ENCODE measurements at places on chromosomes 2 and 18. TPM values are rescaled to one million over a fixed set of nuclear protein-coding genes. Genes with fewer than 3 reads are reported as not detected.
A peak's percentile ranks its signal among the peaks of the same experiment; 100 is the strongest.

DNA sequence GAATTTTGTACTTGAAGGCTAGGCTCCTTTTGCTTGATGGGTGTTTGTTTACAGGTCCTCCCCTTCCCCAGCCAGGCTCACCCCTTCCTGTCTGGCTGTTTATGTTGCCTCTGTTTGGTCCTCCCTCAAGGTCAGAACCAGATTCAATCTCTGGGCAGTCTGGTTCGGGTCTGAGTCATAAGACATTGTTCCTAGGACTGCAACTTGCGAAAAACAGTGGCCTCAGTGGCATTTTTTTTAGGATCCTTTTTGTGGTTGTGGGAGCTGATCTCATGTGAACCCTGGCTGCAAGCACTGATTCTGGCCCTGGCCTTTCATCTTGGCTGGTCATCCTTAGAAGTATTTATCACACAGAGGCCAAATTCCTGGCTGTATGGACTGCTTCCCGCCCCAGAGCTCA, 370.4 kb downstream of the CLIP4 start:
- no peaks in the 10 kb centered on the region for H3K4me1 ChIP-seq
- no peak overlapping the region for H3K4me3 ChIP-seq
- no peaks in the 10 kb centered on the region for H3K27me3 ChIP-seq

DNA sequence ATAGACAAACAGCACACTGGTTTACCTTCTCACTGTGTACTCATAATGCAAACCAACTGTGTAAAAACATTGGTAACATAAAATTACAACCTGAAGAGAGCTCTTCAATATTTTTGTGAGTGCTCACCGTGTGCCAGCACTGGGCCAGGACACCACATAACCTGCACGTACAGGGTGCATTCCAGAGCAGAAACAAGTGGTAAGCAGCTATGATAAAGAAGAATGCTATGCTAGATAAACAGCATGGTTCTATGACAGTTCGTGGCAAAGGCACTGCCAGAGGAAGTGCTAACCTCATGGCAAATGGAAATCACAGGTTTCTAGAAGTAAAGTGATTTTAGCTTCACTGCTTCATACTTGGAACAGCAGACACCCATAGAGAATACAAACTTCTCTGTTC, 343.5 kb downstream of the MTX2 start:
- H3K27ac ChIP-seq = no peak overlapping the region
- H3K36me3 ChIP-seq = no peaks in the 10 kb centered on the region
- no peak for DNase-seq
- H3K27me3 ChIP-seq = no peaks in the 10 kb centered on the region
- no peaks in the 10 kb centered on the region for H3K4me1 ChIP-seq
- no peak overlapping the region for H3K4me3 ChIP-seq

- no peak overlapping the region for H3K4me3 ChIP-seq
- DNase-seq = no peak
- H3K27ac ChIP-seq = no peak overlapping the region
- no peaks in the 10 kb centered on the region for H3K36me3 ChIP-seq
- H3K4me1 ChIP-seq = no peaks in the 10 kb centered on the region
Measured at GRCh38 chr18:2186967-2187366, 384.3 kb downstream of the METTL4 start.

DNA sequence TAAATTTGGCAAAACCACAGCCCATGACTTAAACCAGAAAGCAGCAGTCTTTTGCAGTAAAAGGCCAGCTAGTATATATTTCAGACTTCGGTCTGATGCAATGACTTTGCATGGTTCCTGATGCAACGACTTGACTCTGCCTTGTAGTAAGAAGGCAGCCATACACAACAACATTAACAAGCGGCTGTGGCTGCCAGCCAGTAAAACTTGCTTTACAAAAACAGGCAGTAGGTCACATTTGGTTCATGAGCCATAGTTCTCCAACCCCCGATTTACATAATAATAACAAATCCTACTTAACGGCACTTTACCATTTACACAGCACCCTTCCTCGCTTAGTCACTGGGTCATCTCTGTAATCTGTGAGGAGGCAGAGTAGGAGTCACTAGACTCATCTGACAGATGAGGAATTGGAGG, 410.3 kb downstream of the LRATD1 start:
- H3K4me1 ChIP-seq = no peaks in the 10 kb centered on the region
- DNase-seq = no peak
- H3K4me3 ChIP-seq = no peak overlapping the region
- no peak overlapping the region for H3K27ac ChIP-seq
- H3K27me3 ChIP-seq = peaks cover 4% of the 10 kb centered on the region
- no peaks in the 10 kb centered on the region for H3K36me3 ChIP-seq

DNA sequence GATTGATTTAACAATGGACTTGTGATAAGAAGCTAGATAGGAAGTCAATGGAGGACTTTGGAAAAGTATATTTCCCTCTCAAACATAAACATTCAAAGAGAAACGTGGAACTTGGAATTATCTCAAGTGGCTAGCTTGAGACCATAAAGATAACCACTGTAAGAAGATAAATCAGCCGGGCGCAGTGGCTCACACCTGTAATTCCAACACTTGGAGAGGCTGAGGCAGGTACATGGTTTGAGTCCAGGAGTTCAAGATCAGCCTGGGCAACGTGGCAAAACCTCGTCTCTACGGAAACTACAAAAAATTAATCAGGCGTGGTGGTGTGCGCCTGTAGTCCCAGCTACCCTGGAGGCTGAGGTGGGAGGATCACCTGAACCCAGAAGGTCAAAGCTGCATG, 405.9 kb upstream of the ACVR2A start:
- H3K36me3 ChIP-seq = no peaks in the 10 kb centered on the region
- no peak overlapping the region for H3K4me3 ChIP-seq
- H3K27ac ChIP-seq = no peak overlapping the region

DNA sequence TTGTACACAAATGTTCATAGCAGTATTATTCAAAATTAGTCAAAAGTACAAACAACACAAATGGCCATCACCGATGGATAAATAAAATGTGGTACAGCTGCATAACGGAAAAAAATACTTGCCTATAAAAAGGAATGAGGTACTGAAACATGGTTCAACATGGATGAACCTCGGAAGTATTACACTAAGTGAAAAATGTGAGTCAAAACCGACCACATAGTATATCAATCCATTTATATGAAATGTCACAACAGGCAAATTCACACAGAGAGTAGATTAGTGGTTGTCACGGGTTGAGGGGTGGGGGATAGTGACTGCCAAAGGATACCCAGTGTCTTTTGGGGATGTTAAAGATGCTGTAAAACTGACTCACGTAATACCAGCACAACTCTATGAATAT, 3.5 kb downstream of the SS18 start:
- H3K27me3 ChIP-seq = no peaks in the 10 kb centered on the region
- no peak for DNase-seq
- peaks cover 50% of the 10 kb centered on the region for H3K4me1 ChIP-seq

GRCh38 chr2:104863146-104863467, 9.2 kb downstream of the POU3F3 start:
- H3K4me1 ChIP-seq = no peaks in the 10 kb centered on the region
- DNase-seq = no peak
- H3K36me3 ChIP-seq = no peaks in the 10 kb centered on the region
- peaks cover 66% of the 10 kb centered on the region for H3K27me3 ChIP-seq

DNA sequence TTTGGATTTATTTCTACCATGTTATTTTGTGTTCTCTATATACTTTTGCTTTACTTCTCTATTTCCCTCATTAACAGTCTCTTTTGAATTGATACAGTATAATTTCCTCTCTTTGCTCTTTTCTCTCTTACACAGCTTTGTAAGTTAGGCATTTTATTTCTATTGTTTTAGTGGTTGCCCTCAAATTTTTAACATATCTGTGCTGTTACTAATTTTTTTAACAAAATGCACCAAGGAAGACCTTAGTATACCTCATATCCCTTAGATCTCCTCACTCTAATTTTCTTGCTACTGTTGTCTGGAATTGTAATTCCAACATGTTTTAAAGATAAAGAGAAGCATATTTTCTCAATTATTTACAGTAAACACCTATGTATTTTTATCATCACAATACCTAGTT, 416.8 kb upstream of the SLC14A2 start:
- H3K4me3 ChIP-seq = no peak overlapping the region
- H3K4me1 ChIP-seq = no peaks in the 10 kb centered on the region
- no peaks in the 10 kb centered on the region for H3K36me3 ChIP-seq
- no peak for DNase-seq

- no peaks in the 10 kb centered on the region for H3K36me3 ChIP-seq
- no peak overlapping the region for H3K27ac ChIP-seq
- H3K4me1 ChIP-seq = no peaks in the 10 kb centered on the region
- no peak for DNase-seq
- no peak overlapping the region for H3K4me3 ChIP-seq
- no peaks in the 10 kb centered on the region for H3K27me3 ChIP-seq
Measured at GRCh38 chr2:128607911-128608506, 289.3 kb upstream of the HS6ST1 start.

- no peaks in the 10 kb centered on the region for H3K27me3 ChIP-seq
- H3K4me3 ChIP-seq = no peak overlapping the region
- H3K36me3 ChIP-seq = no peaks in the 10 kb centered on the region
- H3K4me1 ChIP-seq = no peaks in the 10 kb centered on the region
- DNase-seq = no peak
- H3K27ac ChIP-seq = no peak overlapping the region
Measured at GRCh38 chr18:37393945-37394609, 171.5 kb downstream of the CELF4 start.

DNA sequence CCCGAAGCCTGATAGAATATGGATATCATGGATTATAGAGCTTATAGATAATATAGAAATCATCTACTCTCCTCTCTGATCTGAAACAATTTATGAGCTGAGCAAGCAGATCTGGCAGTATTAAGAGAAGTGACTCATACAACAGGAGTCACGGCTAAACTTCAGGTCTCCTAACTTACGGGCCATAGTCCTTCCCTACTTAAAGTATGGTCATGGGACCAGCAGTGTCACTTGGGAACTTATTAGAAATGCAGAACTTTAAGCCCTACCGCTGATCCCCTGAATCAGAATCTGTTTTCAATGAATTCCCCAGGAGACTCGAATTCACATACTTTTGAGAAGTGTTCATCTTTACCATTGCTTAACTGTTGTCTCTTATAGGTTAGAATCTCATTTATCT, 195.7 kb upstream of the FANCL start:
- no peak for DNase-seq
- H3K36me3 ChIP-seq = no peaks in the 10 kb centered on the region
- H3K27ac ChIP-seq = no peak overlapping the region
- no peak overlapping the region for H3K4me3 ChIP-seq

GRCh38 chr2:33607251-33607721, 8.2 kb upstream of the FAM98A start:
- H3K36me3 ChIP-seq = no peaks in the 10 kb centered on the region
- H3K27ac ChIP-seq = no peak overlapping the region
- no peaks in the 10 kb centered on the region for H3K27me3 ChIP-seq
- H3K4me1 ChIP-seq = no peaks in the 10 kb centered on the region
- no peak overlapping the region for H3K4me3 ChIP-seq

DNA sequence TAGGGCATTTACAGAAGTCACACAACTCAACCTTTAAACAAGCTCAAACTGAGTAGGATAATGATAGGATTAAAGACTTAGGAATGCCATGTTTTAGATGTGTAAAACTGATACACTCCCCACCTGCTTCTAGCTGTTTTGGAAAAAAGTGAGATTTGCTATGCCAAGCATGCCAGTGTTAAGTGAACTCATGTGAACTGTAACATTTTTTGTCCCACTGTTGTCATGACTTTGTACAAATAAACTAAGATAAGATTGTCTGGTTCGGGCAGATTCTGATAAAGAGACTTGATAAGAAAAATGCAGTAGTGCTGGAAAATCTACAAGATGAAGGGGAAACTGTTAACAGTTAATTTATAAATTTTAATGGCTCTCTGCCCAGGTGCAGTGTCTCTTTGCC, 66.5 kb downstream of the GLS start:
- peak overlapping the region; percentile 14 for H3K27ac ChIP-seq
- no peak for DNase-seq
- H3K4me1 ChIP-seq = peaks cover 29% of the 10 kb centered on the region
- no peaks in the 10 kb centered on the region for H3K27me3 ChIP-seq

Gene ARHGAP25
- total RNA-seq = 163 TPM

Gene CYP27A1
- total RNA-seq = 8.1 TPM

Gene TTLL4
- total RNA-seq = 23.1 TPM

Gene PAX3
- total RNA-seq = not detected

Gene UCN
- 5.1 TPM for total RNA-seq

Gene CDKL4
- not detected for total RNA-seq

Gene CXCR2
- total RNA-seq = not detected

Gene GPR55
- 8.3 TPM for total RNA-seq
